ENCODE measurements at places on chromosomes 2 and 18.

GRCh38 chr2:95106081-95106480 is 15.5 kb downstream of the MRPS5 start:
- no peak for DNase-seq

DNA sequence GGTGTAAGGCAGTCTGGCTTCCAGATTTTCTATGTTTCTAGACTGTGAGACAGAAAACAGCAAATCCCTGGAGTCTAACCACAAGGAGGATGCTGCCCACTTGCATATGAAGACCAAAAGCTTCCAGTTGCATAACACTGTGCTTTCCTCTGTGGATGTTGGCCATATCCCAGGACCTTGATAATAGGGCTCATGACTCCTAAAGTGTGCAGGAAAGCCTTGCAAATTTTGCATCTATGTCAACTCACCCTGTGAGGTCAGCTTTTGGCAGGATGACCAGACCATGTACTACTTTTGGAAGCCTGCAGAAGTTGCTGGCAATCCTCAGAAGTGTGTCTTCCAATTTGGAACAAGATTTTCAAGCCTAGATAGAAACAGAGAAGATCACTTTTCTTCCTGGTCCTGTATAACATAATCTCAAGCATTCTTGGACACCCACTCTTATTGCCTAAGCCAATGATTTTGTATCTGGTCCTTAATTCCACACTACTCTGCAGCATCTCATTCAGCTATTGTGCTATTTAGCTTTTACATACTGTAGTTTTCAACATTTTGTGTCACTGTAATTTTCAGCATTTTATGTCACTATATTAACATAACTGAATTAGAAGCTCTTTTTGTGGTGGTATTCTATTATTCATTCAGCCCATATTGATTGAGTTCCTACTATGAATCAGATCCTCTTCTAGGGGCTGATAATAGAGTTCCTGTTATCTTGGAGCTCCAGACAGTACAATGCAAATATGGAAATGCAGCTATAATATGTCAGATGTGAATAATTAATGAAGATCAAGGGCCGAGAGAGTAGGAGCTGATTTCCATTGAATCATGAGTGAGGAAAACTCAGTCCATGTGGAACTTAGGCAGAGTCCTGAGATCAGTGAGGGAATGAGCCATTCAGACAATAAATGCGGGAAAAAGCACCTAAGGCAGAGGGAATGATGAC is 85.3 kb upstream of the RAB27B start:
- DNase-seq = no peak

DNA sequence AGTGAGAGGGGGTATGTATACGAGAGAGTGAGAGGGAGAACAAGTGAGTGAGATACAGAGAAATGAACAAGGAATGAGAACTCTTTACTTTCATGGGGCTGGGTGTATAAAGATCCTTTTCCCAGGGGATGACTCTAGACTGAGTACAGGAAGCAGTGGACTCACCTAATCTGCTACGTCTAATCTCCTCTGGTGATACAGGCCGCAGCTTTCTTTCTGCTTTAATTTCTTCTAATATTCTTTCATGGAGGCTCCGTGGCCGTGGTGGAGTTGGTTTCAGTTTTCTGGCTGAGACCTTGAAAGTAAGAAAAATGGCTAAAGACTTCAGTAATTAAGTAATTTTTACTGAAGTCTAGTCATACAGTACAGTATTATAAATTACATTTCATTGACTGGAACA is 85.2 kb downstream of the PRELID3A start:
- DNase-seq = no peak

GRCh38 chr18:44392933-44393332 is 287.8 kb upstream of the SETBP1 start:
- DNase-seq = no peak

DNA sequence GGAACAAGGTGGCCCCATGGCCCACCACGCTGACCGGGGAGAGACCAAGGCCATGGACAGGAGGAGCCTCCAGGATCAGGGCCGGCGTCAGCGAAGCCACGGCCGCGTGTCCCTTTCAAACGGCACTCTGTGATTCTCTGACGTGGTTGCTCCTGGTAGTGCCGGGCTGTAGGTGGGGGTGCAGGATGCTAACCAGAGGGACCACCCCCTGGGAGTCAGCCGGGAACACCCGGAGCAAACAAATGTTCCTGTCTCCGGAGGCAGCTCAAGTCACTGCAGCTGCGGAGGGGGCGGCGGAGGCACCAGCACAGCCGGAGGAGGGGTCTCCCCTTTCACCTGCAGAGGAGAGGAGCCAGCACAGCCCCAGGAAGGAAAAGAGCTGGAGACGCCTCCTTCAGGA is 750.6 kb upstream of the SALL3 start:
- DNase-seq = no peak

DNA sequence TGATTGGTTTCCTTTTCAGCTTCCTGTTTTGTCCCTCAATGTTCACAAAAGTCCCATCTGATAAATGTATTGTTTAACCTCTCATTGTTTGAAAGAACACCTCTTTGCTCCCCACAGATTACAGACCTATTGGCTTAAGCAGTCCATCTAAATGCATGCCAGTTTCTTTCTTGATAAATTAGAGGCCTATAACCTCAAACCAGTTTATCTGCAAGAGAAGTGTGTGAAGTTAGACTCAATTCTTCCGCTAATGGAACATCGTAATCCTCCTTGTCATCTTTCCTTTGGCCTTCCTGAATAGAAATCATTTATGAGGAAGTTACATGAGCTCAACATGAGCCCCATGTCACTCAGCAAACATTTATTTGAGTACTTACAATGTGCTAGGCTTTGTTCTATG is 74.0 kb downstream of the FRZB start:
- no peak for DNase-seq

DNA sequence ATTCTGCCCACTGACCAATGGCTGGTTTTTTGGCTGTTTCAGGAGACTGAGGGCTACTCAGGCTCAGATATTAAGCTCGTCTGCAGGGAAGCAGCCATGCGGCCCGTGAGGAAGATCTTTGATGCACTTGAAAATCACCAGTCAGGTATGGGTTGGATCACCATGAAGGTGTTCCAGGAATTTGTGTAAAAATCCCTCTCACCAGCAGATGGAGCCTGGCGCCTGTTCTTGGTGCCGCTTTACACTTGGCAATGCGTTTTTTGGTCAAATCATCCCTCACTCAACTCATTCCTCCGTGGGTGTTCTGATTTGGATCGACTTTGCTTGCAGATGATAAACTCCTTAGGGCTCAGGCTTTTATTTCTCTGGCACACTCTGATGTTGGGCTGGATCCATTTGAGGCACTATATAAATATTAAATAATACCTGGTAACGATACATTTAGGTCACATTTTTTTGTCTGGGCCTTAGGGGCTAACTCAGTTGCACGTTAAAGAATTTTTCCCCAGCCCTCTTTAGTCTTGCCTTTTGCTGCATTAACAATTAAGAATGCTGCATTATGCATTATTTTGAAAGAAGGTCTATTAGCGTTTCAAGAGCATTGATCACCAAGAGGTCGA is 50.0 kb downstream of the HDHD2 start:
- peak; percentile 56 for DNase-seq

DNA sequence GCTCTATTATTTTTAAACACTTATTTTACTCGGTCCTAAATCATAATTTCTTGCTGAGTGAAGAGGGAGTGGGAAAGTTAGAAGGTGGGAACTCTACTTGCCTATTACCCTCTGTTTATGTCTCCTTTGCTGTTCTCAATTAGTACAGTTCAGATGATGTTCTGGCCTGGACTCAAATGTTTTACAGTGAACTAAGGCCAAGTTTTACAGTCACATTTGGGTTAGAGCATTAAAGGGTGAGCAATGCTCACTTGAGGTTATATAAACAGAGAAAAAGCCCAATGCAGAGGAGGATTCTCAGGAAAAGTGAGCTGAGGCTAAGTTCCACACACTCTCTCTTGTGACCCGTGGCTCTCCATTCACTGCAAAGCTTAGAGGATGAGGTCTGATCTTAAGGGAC is 52.4 kb downstream of the ITSN2 start:
- DNase-seq = no peak

DNA sequence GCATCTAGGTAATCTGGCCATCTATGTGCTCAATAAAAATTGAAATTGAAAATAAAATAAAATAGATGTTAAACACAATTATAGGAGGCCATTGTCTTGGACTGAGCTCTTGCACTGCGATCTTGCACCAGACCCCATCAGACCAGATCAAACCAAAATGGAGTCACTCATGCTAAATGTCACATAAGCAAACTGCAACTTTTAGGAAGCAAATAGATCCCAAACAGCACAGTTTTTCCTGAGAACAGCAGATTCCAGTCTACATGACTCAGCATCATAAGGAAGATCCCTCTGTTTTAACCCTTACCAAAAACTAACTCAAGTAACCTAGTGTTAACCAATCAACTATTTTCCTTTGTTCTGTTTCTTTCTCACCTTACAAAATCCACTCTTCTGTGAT is 57.7 kb upstream of the LRP1B start:
- DNase-seq = no peak

DNA sequence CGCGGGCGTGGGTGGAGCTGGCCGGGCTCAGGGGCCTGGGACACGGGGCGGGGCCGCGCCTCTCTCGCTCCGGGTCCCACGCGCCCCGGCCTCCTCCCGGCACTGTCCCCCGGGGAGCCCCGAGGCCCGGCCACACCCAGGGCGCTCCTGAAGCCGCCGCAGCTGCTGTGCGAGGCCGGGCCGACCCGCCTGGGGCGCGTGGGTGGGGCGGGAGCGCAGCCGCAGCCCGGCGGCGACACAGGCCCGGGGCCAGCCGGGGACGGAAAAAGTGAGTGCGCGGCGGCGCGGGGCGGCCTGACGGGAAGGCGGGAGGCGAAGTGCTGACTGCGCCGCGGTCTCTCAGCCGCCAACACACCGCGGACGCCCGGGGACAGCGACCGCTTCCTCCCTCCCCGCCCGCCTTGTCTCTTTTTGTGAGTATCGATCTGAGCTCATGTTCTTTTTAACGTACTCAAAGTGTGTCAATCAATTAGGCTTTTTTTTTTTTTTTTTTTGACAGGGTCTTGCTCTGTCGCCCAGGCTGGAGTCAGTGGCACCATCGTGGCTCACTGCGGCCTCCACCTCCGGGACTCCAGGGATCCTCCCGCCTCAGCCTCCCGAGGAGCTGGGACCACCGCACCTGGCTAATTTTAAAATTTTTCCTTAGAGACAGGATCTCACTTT is 14.5 kb downstream of the PDCD1 start:
- DNase-seq = peak; percentile 79

- DNase-seq = no peak
Observed at GRCh38 chr2:241680827-241681599, 5.6 kb downstream of the DTYMK start.

DNA sequence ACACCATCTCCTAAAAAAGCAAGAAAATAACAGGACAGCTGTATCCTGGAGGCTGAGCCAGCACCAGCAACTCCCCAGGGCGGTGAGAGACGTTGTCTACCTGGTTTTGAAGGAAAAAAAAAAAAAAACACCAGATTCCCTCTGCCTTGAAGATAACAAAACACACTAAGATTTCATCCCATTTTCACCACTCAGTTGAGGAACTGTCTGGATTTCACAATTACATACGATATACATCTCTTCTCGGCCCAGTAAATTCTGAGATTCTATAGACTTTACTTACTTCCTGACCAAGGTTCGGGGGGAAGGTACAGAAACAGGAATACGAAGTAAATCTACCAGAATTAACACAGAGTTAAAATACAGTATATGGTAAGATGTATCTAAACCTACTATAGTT is 8.5 kb downstream of the ZNF516 start:
- DNase-seq = no peak
